CD8-positive, alpha-beta memory T cell (primary cell): ENCODE measurements at places on chromosomes 7 and 10.

- DNase-seq, result no peak
Measured at GRCh38 chr7:159177284-159177953, 32.8 kb upstream of the VIPR2 start.

DNA sequence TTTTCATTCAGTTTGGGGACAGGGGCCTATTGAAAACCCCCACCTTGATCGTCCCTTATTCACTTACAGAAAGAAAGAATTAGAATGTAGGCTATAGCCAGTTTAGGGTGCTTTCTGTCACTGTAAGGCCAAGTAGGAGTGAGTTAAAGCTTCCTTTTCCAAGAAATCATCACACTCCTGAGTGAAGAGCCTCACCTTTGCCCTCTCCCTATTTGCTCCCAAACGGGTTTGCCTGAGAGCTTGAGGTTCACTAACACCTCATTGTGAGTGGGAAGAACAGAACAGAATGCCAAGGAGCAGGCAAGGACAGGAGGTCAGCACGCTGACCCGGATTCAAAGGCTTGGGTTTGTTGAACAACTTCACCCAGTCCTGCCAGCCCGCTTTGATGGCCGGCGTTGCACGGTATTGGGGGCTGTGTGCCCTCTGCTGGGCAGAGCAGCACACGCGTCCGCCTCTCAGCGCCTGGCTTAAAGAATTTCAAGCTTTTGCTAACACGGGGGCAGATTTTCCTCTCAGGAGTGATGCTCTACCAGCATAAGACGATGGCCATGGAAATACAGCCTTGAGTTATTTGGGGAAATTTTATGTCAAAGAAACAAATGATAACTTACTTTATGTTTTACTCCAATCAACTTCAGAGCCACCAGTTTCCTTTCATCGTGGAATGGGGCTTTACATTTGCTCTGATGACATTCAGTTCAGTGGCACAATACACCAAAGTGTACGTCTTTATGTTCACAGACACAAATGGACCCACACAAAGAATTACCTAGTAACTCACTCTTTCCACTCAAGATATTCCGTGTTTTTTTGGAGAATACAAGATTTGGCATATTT is 470.0 kb downstream of the SUGCT start:
- no peak for DNase-seq

DNA sequence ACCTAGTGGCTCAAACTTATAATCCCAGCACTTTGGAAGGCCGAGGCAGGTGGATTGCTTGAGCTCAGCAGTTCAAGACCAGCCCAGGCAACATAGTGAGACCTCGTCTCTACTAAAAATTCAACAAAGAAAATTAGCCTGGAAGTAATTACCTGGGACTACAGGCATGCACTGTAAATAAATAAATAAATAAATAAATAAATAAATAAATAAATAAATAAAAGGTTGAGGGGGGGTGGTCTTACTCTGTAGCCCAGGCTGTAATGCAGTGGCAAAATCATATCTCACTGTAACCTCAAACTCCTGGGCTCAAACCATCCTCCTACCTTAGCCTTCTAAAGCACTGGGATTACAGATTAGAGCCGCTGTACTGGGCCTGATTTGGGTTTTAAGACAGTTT is 50.5 kb downstream of the RALA start:
- DNase-seq, result no peak

- DNase-seq, result no peak
Measured at GRCh38 chr7:81645435-81645834, 124.4 kb downstream of the HGF start.
